Activated CD8-positive, alpha-beta T cell treated with anti-CD3 and anti-CD28 coated beads, Interleukin-2, amount 10 ng/mL, durations not matched to agents 7 days and 5 days (primary cell): ENCODE measurements at places on chromosomes 2 and 18. TPM values are rescaled to one million over a fixed set of nuclear protein-coding genes. Genes with fewer than 3 reads are reported as not detected.

GRCh38 chr2:75055820-75056675, 97.6 kb downstream of the POLE4 start:
- DNase-seq: no peak

DNA sequence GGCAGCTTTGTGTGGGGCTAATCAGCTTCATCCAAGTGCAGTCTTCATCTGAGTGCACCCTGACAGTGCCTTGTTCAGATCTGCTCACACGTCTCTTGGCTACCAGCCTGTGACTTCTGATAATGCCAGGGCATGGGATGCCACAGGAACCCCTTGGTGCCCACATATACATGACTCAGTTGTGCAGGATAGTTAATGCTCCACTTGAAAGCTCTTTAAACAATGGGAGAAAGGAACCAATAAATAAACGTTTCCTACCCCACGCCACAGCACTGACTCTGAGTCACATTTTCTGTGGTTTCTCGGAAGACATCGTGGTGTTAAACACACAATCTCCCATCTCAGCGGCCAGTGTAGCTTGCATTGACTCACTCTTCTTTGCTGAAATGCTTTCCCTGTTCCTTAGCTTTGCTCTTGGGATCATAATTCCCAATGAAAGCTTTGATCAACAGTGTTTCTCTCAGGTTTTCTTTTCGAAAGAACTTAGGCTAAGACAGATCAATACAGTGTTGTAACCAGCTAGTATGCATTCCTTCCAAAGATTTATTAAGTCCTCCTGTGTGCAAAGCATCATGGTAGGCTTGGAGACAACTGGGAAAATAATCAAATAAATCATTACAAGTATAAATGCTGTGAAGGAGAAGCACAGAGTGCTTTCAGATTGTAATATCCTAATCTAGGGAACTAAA, 142.0 kb downstream of the COPS8 start:
- peak; percentile 24 for DNase-seq

DNA sequence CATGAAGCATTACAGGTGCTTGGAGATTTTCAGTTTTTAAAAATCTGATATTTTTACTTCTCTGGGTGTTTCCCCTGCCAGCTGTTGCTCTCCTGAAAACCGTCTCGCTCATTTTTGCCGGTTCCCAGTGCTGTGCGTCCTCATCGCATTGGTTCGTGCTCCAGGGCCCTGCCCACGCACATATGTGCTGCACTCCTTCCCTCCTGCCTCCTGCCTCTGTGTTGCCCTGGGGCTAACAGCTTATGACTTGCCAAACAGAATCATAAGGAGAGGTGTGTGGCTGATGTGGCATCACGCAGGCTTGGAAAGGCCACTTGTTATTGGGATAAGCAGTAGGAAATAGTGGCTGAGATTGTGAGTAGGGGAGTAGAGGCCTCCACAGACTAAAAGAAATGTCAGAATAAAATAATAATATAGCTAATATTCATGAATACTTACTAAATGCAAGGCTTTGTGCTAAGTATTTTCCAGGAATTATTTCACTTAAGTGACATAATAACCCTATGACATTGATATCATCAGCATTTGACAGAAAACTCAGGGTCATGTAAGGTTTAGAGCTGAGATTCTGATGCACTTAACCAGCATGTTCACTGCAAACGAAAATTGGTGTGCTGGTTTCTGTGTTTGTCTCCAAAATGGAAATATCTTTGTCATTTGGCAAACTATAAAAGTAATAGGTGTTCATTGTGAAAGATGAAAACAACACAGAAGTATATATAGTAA, 53.5 kb downstream of the SLC4A1AP start:
- no peak for DNase-seq

DNA sequence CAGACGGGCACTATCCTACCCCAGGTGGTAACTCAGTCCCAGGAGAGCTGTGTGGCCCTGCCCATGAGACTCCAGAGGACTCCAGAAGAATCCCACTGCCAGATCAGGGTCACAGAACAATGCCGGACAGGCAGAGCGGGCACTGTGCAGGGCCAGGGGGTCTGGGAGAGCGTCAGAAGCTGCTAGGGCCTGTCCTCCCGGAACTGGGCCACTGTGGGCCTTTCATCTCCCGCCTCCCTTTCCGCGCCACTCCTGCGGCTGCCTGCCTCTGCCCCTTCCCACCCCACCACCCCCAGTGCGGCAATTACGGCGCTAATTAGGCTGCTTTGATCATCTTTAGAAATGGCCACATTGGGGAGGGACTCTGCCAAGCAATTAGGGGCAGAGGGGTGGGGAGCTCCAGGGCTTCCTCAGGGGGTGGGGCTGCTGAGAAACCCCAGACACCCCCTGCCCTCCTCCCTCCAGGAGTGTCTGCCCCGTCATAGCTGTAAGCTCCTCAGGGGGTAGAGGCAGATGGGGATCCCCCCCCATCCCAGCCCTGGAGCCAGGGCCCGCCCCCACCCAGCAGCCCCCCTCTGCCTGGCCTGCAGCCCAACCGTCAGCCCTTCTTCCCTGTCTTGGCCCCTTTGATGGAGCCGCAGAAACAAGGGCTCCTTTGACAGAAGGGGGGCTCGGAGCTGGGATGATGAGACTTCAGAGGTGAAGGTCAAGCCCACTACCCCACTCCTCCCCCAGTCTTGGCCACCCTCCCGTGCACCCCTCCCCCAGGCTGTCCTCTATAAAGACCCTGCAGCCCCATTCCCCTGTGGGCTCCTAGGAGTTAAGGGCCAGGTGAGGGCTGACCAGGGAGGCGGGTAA, at the start of gene PRSS56:
Gene PRSS56, plus strand, starts transcription at position 808 of the 858 bp plus-strand sequence. CDS start 211 bp downstream, outside the sequence.
- no peak for DNase-seq

GRCh38 chr18:15165048-15165447, 417.1 kb downstream of the ANKRD30B start:
- no peak for DNase-seq

- no peak for DNase-seq
These were observed 949 bp downstream of the MYOM1 start for GRCh38 chr18:3218819-3219218.

DNA sequence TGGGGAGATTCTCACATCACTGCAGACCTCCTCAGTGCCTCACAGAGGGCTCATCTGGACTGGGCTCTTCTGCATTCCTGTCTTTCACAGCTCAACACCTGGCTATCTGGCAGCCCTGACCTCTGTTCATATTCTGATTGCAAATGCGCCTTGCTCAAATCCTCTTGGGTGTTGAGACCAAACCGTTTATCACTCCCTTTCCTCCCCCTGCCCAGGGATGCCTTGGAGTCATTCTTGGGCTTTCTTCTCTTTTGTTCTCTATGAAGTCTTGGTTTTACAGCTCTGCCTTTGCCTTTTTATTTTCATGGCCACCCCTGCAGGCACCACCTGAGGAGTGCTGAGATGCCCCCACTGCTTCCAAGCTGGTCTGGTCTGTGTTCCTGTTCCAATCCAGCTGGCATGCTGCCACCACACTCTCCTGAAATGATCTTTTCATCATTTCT, 26.3 kb downstream of the TUBB6 start:
- DNase-seq: no peak

The GPR39 gene
- not detected for total RNA-seq

The LIMS3 gene
- total RNA-seq: 0.74 TPM

The CROCC2 gene
- not detected for total RNA-seq
